ENCODE measurements at places on chromosomes 6 and 20. TPM values are rescaled to one million over a fixed set of nuclear protein-coding genes. Genes with fewer than 3 reads are reported as not detected.

DNA sequence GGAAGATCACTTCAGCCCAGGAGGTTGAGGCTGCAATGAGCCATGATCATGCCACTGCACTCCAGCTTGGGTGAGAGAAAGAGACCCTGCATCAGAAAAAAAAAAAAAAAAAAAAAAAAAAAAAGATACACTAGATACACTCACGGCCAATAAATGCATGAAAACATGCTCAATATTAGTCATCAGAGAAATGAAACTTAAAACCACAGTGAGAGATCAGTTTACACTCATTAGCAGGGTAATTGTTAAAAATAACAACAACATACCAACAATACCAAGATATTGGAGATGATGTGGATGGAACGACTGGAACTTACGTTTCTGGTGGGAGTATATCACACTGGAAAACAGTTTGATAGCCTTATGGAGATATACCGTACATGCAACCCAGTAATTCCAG is 29.9 kb downstream of the HS3ST5 start:
- no peak overlapping the region for H3K4me3 ChIP-seq
- no peaks in the 10 kb centered on the region for H3K4me1 ChIP-seq
- H3K27ac ChIP-seq, result no peak overlapping the region
- H3K27me3 ChIP-seq, result no peaks in the 10 kb centered on the region
- H3K36me3 ChIP-seq, result no peaks in the 10 kb centered on the region

DNA sequence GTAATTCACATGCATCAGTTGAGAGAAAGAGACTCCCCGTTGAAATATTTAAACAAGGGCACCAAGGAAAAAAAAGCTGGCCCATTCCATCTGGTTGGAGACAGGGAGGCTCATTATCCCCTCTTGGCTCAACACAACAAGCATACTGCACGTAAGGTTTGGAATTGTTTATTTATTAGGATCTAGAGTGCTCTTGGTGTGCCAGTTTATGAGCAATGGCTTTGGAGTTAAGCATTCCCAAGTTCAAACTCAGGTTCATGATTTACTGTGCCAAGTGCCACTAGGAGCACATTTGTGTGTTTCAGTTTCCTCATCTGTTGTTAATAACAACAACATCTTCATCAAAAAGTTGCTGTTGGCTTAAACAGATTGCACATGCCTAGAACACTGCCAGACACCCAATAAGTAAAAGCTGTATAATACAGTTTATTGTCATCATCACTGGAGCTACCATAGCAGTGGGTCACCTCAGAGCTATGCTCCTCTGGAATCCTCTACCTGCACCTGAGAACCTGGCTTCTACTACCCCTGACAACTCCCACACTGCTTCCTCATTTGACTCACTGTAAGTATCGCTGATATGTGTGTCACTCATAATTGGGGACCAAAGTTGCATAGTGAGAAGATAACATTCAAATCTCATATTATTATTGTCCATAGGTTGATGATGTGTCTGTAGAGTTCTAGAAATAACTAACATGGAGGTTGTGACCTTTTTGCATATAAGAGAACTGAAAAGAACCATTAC is 5.4 kb downstream of the SLC17A3 start:
- no peaks in the 10 kb centered on the region for H3K27me3 ChIP-seq
- no peak overlapping the region for H3K4me3 ChIP-seq
- H3K27ac ChIP-seq, result no peak overlapping the region
- H3K36me3 ChIP-seq, result no peaks in the 10 kb centered on the region
- H3K4me1 ChIP-seq, result no peaks in the 10 kb centered on the region

DNA sequence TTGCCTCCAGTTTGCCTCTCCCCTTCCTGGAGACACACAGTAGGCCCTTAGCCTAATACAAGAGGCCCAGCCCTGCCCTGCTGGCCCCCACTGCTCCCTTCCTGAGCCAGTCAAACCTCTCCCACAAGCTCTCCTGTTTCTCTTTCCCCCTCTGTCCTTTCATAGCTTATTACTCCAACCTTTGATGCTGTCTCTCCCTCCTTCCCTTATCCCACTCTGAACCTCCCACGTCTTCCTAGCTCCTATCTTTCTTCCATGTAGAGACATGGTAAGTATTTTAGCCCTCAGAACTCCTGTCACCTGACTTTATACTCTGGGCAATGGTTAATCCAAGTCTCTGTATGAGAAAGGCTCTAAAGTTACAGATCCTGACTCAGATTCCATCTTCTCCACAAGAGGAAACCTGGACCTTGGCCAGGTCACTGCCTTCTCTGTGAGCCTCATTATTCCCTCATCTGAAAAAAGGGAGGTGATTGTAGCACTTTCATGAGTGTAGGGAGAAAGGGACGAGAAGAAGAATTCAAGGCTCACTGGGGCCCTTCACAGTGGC is 6.7 kb downstream of the TGIF2 start:
- H3K36me3 ChIP-seq, result no peaks in the 10 kb centered on the region
- H3K27me3 ChIP-seq, result no peaks in the 10 kb centered on the region
- peak; percentile 78 for DNase-seq
- no peak overlapping the region for H3K4me3 ChIP-seq
- H3K4me1 ChIP-seq, result peaks cover 24% of the 10 kb centered on the region
- H3K27ac ChIP-seq, result no peak overlapping the region

DNA sequence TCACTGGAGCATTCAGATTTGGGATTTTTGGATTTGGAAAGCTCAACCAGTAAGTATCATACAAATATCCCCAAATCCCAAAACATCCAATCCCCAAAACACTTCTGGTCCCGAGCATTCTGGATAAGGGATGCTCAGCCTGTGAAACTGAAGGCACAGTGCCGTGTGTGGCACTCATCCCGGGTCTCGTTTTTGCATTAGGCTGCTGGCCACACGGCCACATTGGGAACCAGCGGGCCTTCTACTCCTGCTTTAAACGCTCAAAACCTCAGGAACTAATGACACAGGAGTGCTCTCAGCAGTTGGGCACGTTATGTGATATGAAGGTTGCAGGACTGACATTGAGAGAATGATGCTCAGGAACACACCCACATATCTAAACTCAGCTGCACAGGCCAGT is 35.6 kb downstream of the PSMG4 start:
- no peak overlapping the region for H3K4me3 ChIP-seq
- no peaks in the 10 kb centered on the region for H3K36me3 ChIP-seq
- DNase-seq, result no peak
- no peaks in the 10 kb centered on the region for H3K4me1 ChIP-seq

GRCh38 chr6:75171567-75171966 is 34.3 kb downstream of the COL12A1 start:
- H3K27ac ChIP-seq, result no peak overlapping the region
- no peak for DNase-seq
- H3K4me3 ChIP-seq, result no peak overlapping the region
- H3K27me3 ChIP-seq, result no peaks in the 10 kb centered on the region
- H3K36me3 ChIP-seq, result no peaks in the 10 kb centered on the region
- no peaks in the 10 kb centered on the region for H3K4me1 ChIP-seq

Gene E2F1
- total RNA-seq, result 22.8 TPM
